Glomerular endothelial cell (primary cell): ENCODE measurements at places on chromosomes 3 and 15. TPM values are rescaled to one million over a fixed set of nuclear protein-coding genes. Genes with fewer than 3 reads are reported as not detected.

- DNase-seq, result no peak
These were observed 101.1 kb downstream of the DAPK2 start for GRCh38 chr15:63945007-63945788.

GRCh38 chr3:125098611-125099291 is 43.0 kb upstream of the HEG1 start:
- no peak for DNase-seq

DNA sequence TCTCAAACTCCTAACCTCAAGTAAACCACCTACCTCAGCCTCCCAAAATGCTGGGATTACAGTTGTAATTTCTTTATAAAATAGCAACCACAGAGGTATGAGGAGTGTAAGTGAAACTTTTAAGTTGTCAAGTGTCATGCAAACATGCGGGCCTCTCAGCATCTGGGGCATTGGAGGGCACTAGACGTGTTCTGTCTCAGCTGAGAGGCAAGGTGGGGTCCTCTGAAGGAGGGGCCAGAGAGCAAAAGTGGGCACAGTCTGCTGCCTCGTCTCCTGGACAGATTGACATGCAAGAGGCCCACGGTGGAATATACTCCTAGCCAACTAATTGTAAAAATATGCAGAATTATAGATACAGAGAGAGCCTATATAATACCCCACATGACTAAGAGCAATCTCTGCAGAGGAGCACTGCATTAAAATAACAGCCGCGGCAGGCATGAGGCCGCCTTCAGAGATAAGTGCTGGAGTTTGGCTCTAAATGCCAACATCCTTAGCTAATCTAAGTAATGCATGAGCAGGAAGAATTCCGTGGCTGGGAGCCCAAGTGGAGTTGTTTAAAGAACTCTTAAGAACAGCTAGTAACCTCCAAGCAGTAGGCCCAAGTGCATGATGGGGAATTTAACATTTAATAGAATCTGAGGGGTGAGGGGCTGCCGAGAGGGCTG is 87.8 kb upstream of the RNU6-1 start:
- no peak for DNase-seq

DNA sequence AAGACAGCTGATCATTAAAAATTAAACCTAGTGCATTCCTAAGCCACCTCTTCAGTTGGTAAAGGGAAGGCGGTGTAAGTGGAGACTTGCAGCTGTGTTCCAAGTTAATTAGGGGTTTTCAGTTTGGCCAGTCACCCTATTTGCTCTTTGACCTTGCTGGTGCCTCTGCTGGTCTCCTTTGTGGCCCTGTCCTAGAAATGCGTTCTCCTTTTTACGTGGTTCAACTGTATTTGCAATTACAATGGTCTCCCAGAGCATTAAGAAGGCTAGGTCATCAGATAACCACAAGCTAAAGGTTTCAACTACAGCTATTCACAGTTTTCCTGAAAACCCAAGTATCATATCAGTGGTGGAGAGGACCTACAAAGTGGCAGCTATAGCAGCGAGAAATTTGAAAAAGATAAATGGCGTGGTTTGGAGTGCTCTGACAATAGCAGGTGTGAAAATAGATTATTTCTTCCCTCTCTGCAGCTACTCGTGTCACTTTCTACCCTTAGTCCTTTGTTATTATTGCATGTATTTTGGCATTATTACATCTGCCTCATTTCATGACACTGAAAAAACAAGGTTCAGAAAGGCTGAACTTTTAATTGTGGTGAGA is 203.5 kb upstream of the TBC1D5 start:
- DNase-seq, result no peak

DNA sequence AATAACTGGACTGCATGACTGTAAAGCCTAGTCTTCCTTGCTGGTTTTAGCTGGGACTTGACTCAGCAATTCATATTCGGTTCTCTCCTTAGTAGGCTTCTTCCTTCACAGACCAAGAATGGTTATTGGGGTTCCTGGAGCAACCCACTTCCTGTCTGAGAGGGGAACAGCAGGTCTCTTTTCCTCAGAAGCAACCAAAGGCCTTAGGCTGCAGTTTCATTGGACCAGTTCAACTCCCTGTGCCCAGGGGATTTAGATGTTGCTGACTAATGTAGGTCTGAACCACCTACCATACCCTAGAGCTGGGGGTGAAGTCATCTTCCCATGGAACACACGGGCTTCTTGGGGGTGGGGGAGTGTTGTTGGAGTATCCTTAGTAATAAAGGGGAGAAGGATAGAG is 84.0 kb upstream of the SKOR1 start:
- DNase-seq, result no peak

GRCh38 chr15:43414196-43414595 is 43.3 kb downstream of the TUBGCP4 start:
- DNase-seq, result no peak

DNA sequence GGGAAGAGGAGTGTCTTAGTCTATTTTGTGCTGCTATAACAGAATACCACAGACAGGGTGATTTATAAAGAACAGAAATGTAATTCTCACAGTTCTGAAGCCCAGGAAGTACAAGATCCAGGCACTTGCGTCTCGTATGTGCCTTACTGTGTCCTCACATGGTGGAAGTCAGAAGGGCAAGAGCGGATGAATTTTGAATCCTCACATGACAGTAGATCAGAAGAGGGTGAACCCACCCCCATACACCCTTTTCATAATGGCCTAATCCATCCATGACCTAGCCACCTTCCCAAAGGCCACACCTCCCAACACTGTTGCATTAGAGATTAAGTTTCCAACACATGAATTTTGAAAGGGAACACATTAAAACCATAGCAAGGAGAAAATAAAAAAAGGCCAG is 18.7 kb upstream of the ANXA2 start:
- DNase-seq, result no peak

GRCh38 chr3:182240474-182240873 is 528.7 kb downstream of the SOX2 start:
- DNase-seq, result no peak

- DNase-seq, result no peak
These were observed 291.2 kb downstream of the ZBTB20 start for GRCh38 chr3:114855839-114856238.

- no peak for DNase-seq
These were observed 272.4 kb downstream of the TIGIT start for GRCh38 chr3:114566162-114566755.

GRCh38 chr3:32340611-32341365 is 50.9 kb upstream of the CMTM7 start:
- no peak for DNase-seq

- no peak for DNase-seq
These were observed 26.7 kb downstream of the SLCO2A1 start for GRCh38 chr3:134003066-134003465.

- no peak for DNase-seq
These were observed 116.8 kb downstream of the CDIN1 start for GRCh38 chr15:36696196-36696595.

- no peak for DNase-seq
These were observed 83.6 kb upstream of the SLC25A36 start for GRCh38 chr3:140857993-140858392.

DNA sequence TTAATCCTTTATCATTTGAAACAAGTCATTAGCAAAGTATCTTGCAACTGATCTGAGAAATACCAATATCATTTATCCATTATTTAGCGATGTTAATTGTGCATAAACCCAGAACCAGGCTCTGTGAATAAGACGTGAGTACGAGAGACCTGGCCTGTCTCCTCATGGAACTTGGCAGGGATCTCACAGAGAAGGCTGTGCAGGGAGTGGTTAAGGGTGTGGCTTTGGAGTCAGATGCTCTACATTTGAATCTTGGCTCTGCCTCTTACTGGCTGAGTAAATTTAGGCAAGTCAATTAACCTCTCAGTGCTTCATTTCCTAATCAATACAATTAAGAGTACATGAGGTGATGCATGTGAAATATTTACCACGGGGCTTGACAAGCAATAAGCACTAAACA is 39.9 kb upstream of the TBL1XR1 start:
- DNase-seq, result no peak

DNA sequence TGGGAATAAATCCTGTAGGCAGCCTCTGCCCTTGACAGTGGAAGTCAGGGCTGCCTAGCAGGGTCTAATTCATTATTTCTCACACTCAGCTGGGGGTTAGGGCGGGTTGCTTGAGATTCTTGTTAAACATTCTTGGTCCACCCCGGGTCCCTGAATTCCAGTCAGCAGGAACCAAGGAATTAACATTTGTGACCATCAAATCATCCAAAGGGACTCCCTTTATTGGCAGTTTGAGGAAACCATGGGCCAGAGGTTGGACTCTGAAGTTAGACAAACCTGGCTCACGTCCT is 122.8 kb downstream of the EEFSEC start:
- no peak for DNase-seq

DNA sequence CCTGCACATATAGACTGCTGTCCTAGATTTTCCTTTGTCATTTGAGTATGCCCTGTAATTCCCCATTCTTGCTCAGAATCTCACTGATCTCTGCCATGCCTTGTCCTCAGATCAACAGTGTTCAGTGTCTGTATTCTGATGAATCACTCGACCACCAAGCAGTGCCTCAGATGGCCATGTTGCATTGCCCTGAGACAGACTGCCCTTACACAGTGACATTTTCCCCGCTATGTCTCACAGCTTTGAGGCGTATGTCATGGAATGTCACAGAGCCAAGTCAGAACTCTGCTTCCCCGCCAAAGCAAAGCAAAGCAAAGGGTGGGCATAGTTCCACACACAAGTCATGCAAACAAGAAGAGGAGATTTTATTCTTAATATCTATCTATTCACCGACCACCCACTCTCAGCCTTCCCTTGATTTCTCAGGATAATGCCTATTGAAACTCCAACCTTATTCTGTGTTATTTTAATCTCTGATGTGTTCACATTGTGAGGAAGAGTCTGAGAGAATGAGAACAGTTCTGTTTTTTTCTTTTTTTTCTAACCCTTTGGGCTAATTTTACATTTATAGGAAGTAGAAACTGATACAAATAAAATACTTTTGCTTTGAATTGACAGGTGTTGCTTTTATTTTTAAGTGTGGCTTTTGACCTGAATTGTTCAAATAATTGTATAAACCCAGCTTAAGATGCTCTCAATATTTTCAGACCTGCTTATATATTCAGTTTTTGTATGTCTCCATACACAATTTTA is 16.9 kb upstream of the PSMD6 start:
- DNase-seq, result no peak

DNA sequence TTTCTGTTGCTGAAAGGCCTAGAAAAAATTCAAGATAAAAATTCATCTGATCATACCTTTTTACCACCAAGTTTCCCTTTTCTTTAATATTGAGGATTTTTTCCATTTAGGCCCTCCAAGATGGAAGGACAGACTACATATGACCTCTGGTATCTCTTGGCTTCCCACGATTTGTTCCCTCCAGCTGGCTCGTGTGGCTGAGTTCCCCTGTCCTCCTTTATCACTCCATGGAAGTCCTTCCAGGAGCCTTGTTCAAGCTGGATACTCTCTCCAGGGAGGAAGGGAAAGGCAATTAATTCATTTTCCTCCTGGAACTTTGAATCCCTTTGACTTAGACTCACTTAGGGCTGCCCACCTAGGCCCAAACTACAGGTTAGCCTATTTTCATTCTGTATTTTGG is 110.6 kb downstream of the CFAP44 start:
- no peak for DNase-seq

DNA sequence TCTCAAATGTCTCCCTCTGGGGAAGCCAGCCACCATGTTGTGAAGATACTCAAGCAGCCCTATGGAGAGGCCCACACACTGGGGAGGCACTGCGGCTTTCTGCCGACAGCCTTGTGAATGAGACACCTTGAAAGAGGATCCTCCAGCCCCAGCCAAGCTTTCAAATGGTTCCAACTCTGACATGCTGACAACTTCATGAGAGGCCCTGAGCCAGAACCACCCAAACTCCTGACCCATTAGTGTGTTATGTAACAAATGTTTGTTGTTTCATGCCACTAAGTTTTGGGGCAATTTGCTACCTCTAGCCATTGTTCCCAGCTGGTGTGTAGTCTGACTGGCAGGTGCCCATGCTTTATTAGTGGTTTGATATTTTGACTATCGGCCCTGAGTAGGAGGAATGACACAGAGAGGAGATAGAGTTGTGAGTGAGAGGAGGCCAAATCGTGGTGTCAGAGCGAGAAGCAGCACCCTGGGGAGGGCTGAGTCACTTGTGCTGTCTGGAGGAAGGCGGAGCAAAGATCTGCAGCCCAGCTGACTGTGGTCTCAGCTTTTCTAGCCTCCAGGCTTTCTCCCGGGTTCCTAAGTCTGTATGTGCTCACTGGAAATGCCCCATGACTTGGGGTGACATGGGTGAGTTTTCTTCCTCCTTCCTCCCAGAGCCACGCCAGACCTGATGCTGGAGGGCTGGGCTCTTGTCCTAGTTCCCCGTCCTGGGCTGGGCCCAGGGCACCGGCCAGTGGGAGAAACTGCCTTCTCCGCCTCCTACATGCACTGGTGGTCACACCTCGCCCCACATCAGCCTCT is 56.7 kb upstream of the BLM start:
- no peak for DNase-seq

- DNase-seq, result no peak
These were observed 241.6 kb downstream of the GAP43 start for GRCh38 chr3:115864911-115865310.

DNA sequence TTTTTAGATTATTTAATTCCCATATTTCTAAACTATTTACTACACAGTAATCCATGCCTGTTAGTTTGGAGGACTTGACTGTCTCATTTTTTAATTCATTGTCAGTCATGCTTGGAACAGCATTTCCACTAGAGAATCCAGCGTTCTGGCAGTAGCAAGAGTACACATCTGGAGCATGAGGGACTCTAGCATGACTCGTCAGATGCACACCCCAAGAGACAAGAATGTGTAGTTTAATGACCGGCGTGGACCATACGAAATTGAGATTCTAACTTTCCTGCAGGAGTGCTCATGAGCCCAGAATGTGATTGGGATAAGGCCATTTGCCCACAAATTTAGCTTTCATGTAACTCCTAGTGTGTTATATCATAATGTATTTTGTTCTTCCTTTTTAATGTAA is 48.9 kb downstream of the ASB7 start:
- no peak for DNase-seq

- no peak for DNase-seq
These were observed 199.8 kb downstream of the WDR72 start for GRCh38 chr15:53559364-53560277.

DNA sequence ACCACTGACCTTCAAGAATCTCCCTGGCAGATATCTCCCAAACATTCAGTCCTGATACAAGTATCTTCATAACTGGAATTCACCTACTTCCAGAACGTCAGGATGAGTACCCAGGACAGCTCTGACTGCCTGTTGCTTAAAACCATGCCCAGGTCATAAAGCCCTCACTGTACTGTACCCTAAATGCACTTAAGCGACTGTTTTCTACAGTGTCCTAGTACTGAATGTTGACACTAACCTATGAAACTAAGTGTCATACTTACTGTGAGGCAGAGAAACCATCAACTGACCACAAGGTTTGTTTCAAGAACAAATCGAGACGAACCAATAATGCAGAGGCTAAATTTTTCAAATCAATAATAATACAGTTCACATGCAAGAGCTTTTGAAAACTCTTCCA is 178.7 kb upstream of the NSMCE3 start:
- no peak for DNase-seq

The ROBO1 gene
- total RNA-seq, result 35.2 and 39.3 TPM in 2 replicates

The HGD gene
- total RNA-seq, result 1.1 TPM in 1 of 2 replicates, not detected in the other

The CHDH gene
- 0.06 and 0.82 TPM in 2 replicates for total RNA-seq

The XCR1 gene
- total RNA-seq, result not detected in 2 replicates

The MESP2 gene
- 0.15 TPM in 1 of 2 replicates, not detected in the other for total RNA-seq

The GBE1 gene
- 43.9 and 50.4 TPM in 2 replicates for total RNA-seq

The SNAPC5 gene
- total RNA-seq, result 12.1 and 24.7 TPM in 2 replicates

The DUOXA2 gene
- total RNA-seq, result not detected in 2 replicates

The RHOV gene
- 0.10 and 0.23 TPM in 2 replicates for total RNA-seq

The GALNT15 gene
- total RNA-seq, result 25.1 and 35.2 TPM in 2 replicates

The ECE2 gene
- not detected in 2 replicates for total RNA-seq

The USP13 gene
- 10.7 and 23.3 TPM in 2 replicates for total RNA-seq

The GOLGA8T gene
- 0.23 TPM in 1 of 2 replicates, not detected in the other for total RNA-seq

The SRGAP3 gene
- total RNA-seq, result 0.05 and 0.76 TPM in 2 replicates

The GPR156 gene
- total RNA-seq, result 0.76 TPM in 1 of 2 replicates, not detected in the other
